Stimulated activated CD8-positive, alpha-beta memory T cell treated with anti-CD3 and anti-CD28 coated beads, Interleukin-4, amount 100 ng/mL, for 48 hours (primary cell): ENCODE measurements at places on chromosomes 5 and 9.

DNA sequence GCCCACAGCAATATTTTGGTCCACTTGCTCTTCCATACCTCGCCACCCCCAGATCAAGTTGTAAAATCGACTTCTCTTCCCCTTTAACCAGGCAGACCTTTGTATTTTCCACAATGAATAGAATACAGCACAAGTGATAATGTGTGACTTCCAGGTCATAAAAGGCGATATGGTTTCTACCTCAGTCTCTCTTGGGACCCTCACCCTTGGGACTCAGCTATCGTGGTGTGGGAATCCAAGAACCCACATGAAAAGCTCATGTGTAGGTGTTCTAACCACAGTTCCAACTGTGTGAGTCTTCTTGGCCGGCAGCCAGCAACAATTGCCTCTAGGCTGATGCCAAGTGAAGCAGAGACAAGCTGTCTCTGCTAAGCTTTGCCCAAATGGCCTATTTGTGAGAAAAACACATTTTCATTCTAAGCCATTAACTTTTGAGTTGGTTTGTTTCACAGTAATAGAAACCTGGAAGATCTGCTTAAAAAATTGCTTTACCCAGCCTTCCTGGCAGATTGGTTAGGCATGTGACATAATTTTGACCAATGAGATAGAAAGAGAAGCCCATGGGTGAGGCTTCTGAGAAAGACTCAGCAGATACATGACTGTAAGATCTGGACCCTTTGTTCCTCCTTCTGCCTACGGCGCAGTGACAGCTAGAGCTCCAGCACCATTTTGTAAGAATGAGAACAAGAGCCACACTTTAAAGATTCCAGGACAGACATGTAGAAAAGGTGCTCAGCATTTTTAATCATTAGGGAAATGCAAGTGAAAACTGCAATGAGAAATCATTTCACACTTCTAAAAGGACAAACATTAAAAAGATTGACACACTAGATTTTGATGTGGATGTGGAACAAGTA lies 18.3 kb upstream of the MLLT3 start:
- peak; percentile 82 for DNase-seq

- no peak for DNase-seq
These were observed 587.9 kb downstream of the MTRR start for GRCh38 chr5:8456846-8457186.

DNA sequence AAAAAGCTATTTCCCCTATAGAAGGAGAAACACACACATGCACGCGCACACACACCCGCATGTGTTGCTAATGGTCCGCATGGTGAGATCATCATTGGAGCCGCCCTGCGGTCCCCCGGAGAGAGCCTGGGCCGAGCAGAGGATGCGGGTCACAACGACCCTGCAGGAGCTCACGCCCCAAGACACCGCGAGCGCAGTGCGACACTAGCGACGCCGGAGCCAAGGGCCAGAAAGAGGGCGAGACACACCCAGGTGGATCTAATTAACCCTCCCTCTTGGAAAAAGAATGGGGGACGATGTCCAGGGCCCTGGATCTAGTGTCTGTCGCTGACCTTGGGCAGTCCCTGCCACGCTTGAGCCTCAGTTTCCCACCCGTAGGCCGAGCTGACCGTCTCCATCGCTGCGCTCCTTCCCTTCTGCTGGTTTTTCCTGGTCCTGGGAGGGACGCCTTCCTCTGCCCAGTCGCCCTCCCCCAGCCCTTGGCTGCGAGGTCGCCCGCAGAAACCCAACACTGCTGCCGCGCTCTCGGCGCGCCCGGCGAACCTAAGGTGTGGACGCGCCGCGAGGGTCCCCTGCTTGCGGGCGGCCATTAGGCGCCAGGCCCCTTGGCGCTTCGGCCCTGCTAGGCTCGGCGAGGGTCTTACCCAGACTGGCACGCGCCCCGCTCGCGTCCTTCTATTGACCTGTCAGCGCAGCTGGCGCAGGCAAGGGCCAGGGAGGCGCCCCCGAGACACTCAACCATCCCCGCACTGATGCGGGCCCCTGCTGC lies 47.5 kb upstream of the RNF20 start:
- no peak for DNase-seq

DNA sequence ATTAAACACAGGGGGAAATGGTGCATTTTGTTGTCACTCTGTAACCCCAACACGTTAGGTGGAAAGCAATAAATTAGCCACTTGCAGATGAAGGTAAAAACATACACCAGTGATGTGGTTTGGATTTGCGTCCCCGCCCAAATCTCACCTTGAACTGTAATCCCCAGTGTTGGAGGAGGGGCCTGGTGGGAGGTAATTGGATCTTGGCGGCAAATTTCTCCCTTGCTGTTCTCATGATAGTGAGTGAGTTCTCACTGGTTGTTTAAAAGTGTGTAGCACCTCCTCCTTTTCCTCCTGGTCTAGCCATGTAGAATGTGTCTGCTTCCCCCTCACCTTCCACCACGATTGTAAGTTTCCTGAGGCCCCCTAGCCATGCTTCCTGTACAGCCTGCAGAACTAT lies 17.2 kb downstream of the EPB41L4A start:
- DNase-seq: no peak

DNA sequence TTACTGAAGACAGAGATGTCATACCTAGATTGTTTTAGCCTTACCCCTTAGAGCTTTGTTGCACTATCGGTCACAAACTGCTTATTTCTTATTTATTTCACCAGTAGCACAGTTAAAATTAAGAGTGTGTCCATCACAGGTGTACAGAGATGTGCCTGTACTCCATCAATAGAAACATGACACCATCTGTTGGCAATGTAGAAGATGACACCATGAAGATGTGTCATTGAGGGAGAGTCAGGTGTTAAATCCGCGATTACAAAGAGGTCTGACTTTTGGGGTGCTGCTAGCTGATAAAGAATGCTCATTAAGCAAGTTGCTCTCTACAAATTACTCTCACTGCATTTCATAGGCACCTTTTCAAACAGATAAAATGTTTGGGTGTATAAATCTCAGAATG lies 164.4 kb downstream of the SMARCA2 start:
- no peak for DNase-seq

- DNase-seq: no peak
These were observed 79.7 kb downstream of the PBX3 start for GRCh38 chr9:125826850-125827249.

- DNase-seq: no peak
These were observed 109.1 kb upstream of the RPS23 start for GRCh38 chr5:82387001-82387818.

- DNase-seq: no peak
These were observed at the start of gene TIMD4 for GRCh38 chr5:156963125-156963524. TIMD4 (minus strand) TSS chr5:156963226; CDS start chr5:156963198, 28 bp downstream.

DNA sequence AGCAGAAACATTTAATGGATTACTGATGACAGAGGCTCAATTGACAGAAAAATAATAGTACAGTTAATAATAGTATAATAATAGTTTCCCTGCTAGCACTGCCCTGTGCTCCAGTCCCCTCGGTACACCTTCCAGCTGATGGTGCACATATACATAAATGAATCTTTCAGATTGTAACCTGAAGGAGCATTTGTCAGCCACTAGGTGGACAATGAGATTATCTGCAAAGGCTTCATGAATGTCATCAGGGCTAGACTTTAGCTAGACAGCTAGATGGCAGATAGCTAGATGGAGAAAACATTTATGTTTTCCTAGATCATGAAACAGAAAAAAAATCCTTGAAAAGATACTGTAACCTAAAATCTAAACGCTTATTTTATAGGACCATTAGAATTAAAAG lies 304.4 kb upstream of the SMC2 start:
- DNase-seq: no peak

GRCh38 chr9:96141666-96142065 lies 160.3 kb downstream of the HSD17B3 start:
- DNase-seq: no peak

GRCh38 chr9:36914212-36914577 lies 119.9 kb downstream of the PAX5 start:
- no peak for DNase-seq
